ENCODE measurements at places on chromosomes 3 and 15. TPM values are rescaled to one million over a fixed set of nuclear protein-coding genes. Genes with fewer than 3 reads are reported as not detected.

GRCh38 chr15:80474224-80475215 lies 70.3 kb downstream of the ARNT2 start:
- no peak for DNase-seq

- DNase-seq = no peak
Measured at GRCh38 chr3:187521546-187521945, 148.6 kb downstream of the SST start.

CDC25A gene
- 1.3 TPM for total RNA-seq

LRRC3B gene
- total RNA-seq = 0.22 TPM

PRSS50 gene
- 0.65 TPM for total RNA-seq

GRCh38 chr15:93019090-93019489 lies 69.9 kb downstream of the RGMA start:
- DNase-seq = no peak

DNA sequence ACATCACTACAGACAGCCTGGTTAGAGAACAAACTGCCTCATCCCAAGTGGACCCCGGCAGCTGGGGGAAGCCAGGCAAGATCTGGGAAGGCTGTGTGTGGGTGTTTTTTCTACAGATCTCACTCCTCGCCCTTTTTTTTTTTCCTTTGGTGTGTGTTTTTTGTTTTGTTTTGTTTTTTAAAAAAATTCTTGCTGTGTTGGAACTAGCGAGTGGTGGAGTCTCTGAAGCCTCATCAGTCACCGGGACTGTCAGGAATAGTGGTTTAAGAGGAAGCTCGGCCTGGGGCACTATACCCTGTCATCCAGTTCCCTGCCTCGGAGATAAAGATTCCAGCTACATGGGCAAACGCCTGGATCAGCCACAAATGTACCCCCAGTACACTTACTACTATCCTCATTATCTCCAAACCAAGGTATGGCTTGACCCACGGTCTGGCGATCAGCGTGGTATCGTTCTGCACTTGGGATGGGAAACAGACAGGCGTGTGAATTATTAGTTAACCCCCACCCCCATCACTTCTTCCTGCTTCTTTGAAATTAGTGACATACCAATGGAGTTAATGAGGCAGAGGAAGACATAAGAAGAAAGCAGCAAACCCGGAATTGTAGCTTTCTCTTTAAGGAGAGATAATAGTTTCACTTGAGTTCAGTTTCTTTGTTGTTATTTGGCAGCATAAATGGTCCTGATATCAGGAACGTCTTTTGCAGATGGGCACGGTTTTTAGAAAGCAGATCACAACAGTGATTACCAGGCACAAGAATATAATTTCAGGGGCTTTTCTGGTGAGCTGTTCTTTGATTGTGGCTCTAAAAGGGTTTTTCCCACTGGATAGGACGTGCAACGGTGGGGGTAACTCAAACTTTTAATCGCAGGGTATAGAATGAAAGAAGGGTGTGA lies 722 bp downstream of the RBMS3 start:
- DNase-seq = no peak

- no peak for DNase-seq
Measured at GRCh38 chr3:8420612-8421011, 81.0 kb upstream of the LMCD1 start.

DNA sequence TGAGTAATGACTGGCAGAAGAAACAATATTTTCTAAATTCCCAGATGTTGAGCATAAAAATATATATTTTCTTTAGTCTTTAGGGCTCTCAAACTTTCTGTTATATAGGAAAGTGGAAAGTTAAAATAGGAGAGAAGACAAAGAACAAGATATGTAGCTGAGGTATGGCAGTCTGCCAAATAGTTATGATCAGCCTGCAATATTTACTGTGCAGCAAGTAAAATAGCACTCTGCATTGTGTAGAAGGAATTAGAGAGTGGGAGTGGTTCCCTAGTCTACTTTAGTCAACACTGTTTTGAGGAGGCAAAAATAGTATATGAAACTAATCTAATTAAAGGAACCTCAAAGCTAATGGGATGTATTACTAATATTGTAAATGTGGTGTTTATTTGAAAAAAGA lies 978.1 kb upstream of the ALCAM start:
- no peak for DNase-seq
